Neural progenitor cell (in vitro differentiated cells): ENCODE measurements at places on chromosomes 16 and 17. TPM values are rescaled to one million over a fixed set of nuclear protein-coding genes. Genes with fewer than 3 reads are reported as not detected.

DNA sequence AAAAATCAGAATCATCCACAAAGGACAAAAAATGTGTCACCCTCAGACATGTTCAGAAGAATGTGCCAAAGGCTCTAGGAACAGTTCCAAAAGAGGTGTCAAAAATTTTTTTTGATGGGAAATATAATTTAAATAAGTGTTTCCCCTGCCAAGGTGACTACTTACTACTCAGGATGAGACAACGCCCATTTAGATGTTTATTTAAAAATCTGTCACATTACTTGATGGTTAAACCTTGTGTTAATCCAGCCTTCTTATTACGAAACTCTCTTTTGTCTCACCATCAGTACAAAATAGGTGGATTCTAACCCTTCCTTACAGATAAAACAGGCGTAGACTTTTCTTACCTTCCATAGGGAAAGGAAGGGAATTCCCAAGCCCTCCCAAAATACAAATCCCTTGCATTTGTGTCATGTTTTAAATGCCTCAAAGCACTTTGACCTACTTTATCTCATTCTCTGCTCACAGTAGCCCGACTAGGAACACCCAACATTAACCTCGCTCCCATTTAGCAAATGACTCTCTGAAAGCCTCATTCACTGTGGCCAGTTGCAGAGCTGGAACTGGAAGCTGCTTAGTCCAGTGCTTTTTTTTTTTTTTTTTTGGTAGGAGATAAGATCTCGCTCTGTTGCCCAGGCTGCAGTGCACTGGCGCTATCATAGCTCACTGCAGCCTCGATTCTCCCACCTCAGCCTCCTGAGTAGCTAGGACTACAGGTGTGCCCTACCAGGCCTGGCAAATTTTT, 5.8 kb upstream of the GNA13 start:
- H3K27ac ChIP-seq, result no peak overlapping the region
- peaks cover 19% of the 10 kb centered on the region for H3K4me1 ChIP-seq
- H3K4me3 ChIP-seq, result no peak overlapping the region
- H3K36me3 ChIP-seq, result no peaks in the 10 kb centered on the region
- H3K27me3 ChIP-seq, result no peaks in the 10 kb centered on the region
- peak; percentile 42 for DNase-seq

GRCh38 chr16:85197611-85198566, 85.6 kb upstream of the CIBAR2 start:
- H3K4me3 ChIP-seq, result no peak overlapping the region
- peaks cover 19% of the 10 kb centered on the region for H3K4me1 ChIP-seq
- H3K27me3 ChIP-seq, result no peaks in the 10 kb centered on the region
- H3K36me3 ChIP-seq, result no peaks in the 10 kb centered on the region

- peak overlapping the region; percentile 99 for H3K4me3 ChIP-seq
- peak; percentile 72 for DNase-seq
- no peaks in the 10 kb centered on the region for H3K27me3 ChIP-seq
- peak overlapping the region; percentile 98 for H3K27ac ChIP-seq
- H3K36me3 ChIP-seq, result no peaks in the 10 kb centered on the region
- peaks cover 29% of the 10 kb centered on the region for H3K4me1 ChIP-seq
Measured at GRCh38 chr17:29390851-29391631, 878 bp downstream of the TAOK1 start.

- no peak for DNase-seq
- H3K4me3 ChIP-seq, result no peak overlapping the region
- H3K4me1 ChIP-seq, result no peaks in the 10 kb centered on the region
- H3K36me3 ChIP-seq, result no peaks in the 10 kb centered on the region
Measured at GRCh38 chr17:11302401-11303186, 61.6 kb downstream of the SHISA6 start.

GRCh38 chr17:40022497-40022896, 7.3 kb downstream of the CSF3 start:
- no peaks in the 10 kb centered on the region for H3K36me3 ChIP-seq
- no peak for DNase-seq
- H3K27ac ChIP-seq, result no peak overlapping the region
- no peaks in the 10 kb centered on the region for H3K27me3 ChIP-seq

DNA sequence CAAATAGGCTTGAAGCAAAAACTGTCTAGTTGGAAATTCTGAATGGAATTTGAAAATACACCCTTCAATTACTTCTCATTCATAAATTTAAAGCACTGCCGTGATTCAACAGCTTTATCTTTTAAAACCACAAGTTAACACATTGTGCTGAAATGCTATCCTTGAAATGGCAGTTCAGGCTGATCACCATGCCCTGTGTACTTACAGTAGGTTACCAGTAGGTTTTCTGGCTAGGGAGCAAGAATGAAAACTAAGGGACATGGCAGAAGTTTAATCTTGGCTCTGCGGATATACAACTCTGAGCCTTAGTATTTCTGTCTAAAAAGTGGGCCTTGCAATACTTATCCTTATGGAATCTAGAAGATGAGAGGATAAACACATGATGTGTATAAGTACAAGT, 28.0 kb downstream of the NXPH3 start:
- no peak for DNase-seq
- H3K27ac ChIP-seq, result peak overlapping the region; percentile 78
- H3K4me3 ChIP-seq, result peak overlapping the region; percentile 32
- peaks cover 12% of the 10 kb centered on the region for H3K36me3 ChIP-seq
- H3K27me3 ChIP-seq, result no peaks in the 10 kb centered on the region

DNA sequence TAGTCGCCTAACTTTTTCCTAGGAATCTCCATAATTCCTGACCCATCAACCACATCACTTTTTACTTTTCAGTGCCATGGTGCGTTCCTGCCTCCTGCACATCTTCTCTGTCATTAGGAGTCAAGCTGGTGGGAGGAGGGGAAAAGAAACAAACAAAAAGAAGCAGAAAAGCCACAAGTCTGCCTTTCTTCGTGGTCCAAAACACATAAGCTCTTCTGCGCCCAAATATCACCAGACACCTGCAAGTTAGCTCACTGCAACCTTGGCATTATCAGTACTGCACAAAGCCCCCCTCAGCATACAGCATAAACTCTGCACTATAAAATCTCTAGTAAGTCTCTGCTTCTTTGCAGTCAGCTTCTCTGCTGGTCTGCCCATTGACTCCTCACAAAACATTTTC, 295.3 kb downstream of the HS3ST3B1 start:
- no peak overlapping the region for H3K4me3 ChIP-seq
- no peaks in the 10 kb centered on the region for H3K36me3 ChIP-seq

DNA sequence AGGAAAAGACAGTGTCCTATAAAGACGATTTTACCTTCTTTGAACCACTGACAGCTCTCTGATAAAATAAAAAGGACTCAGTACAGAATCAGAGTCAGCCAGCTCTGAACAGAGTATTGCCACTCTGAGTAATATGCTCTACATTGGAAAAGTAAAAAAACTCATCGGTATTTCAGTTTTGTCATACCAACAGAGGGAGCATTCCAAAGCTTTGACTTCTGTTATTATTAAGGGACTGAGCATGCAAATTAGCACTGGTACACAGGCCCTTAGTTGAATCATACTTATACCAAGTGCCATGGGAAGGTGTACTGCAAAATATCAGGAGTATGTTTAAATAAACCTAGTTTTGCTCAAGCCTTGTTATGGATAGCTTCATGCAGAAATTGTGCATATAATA, 509.0 kb upstream of the KIF2B start:
- H3K4me3 ChIP-seq, result no peak overlapping the region
- no peaks in the 10 kb centered on the region for H3K27me3 ChIP-seq
- peaks cover 5% of the 10 kb centered on the region for H3K36me3 ChIP-seq
- H3K27ac ChIP-seq, result no peak overlapping the region
- no peaks in the 10 kb centered on the region for H3K4me1 ChIP-seq
- DNase-seq, result no peak

DNA sequence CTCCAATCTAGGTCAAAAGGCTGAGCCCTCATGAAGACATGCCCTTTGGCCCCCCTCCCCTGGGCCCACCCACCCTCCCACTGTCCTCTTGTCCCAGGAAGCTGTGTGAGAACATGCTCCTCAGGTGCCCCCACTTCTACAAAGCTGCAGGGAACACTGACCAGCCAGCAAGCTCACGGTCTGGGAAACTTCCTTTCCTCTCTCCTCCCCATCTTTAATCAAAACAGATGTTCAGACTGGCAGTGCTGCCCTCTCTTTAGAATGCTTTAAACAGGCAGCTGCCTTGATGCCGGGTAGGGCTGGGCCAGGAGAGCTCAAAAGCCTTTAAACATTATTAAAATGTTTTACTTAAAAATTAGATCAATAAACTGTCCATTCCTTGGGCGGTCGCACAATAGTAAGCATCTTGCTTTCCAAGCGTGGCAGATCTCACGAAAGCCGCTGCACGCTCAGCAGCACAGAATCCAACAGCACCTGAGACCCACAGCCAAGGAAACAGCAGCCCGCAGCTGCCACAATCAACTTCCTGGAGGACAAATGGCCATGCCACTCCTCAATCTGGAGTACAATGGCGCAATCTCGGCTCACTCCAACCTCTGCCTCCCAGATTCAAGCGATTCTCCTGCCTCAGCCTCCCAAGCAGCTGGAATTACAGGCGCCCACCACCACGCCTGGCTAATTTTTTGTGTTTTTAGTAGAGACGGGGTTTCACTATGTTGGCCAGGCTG, 399.2 kb downstream of the SLC39A11 start:
- H3K36me3 ChIP-seq, result no peaks in the 10 kb centered on the region
- no peak overlapping the region for H3K4me3 ChIP-seq
- no peaks in the 10 kb centered on the region for H3K4me1 ChIP-seq
- no peak overlapping the region for H3K27ac ChIP-seq
- H3K27me3 ChIP-seq, result no peaks in the 10 kb centered on the region
- no peak for DNase-seq

ZNF652 gene
- total RNA-seq, result 45.6 and 55.7 TPM in 2 replicates

KLHL36 gene
- 15.9 and 25.3 TPM in 2 replicates for total RNA-seq

CD300E gene
- not detected in 2 replicates for total RNA-seq
